ENCODE measurements at places on chromosomes 11 and 22.

DNA sequence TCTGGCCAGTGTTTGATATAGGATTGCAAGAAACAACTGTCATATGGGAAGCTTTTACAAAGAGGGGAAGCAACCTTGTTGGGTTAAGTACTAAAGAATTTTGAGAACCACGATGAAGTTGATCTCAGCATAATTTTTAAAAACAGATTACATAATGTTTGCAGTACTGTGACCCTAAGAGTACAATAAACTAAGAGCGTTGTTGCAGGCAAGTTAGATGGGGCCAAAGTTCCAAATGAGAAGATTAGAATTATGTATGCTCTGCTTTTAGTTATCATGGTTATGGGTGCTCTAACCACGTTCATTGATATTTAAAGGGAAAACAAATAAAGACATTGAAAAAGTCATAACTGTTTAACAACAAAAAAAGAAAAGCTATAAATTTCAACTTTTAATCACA is 177.5 kb downstream of the CNTN5 start:
- no peak for DNase-seq

- DNase-seq: no peak
These were observed 1179.0 kb downstream of the LRRC4C start for GRCh38 chr11:40280159-40281051.

DNA sequence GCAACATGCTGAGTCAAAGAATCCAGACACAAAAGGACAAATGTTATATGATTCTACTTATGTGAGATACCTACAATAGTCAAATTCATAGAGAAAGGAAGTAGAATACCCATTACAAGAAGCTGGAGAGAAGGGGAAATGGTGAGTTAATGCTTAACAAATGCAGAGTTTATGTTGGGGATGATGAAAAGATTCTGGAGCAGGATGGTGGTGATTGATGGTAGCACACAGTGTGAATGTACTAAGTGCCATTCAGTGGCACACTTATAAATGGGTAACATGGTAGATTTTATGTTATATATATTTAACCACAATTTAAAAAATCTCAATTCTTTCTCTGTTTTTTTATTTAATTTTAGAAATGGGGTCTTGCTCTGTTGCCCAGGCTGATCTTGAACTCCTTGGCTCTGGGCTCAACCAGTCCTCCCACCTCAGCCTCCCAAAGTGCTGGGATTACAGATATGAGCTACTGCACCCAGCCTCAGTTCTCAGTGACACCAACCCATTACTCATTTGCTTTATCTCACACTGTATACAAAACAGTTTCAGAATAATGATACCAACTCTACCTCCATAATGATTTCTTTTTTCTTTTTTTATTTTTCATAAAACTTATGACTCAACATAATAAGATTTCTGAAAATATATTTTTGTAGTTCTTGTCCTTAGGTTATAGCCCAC is 9.6 kb upstream of the RELA start:
- DNase-seq: no peak

- no peak for DNase-seq
These were observed 32.7 kb downstream of the GAB4 start for GRCh38 chr22:16975155-16975885.

GRCh38 chr11:71420455-71421241 is 27.5 kb downstream of the DHCR7 start:
- peak; percentile 28 for DNase-seq

DNA sequence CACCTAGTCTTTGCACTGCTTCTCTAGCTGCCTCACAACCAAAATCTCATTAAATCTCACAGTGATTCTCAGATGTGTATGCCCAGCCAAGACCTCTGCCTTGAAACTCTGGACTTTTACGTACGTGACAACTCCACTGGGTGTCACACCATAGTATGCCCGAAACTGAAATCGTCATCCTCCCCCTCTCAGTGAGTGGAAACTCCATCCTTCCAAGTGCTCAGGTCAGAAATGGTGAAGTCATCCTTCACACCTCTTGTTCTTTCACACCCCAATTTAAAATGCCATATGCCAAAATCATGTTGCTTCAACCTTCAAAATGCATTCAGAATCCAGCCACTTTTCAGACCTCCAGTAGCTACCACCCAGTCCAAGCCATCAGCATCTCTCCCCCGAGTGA is 42.5 kb downstream of the SFI1 start:
- DNase-seq: no peak

- DNase-seq: no peak
These were observed 2.4 kb downstream of the FUT4 start for GRCh38 chr11:94546162-94546470.

DNA sequence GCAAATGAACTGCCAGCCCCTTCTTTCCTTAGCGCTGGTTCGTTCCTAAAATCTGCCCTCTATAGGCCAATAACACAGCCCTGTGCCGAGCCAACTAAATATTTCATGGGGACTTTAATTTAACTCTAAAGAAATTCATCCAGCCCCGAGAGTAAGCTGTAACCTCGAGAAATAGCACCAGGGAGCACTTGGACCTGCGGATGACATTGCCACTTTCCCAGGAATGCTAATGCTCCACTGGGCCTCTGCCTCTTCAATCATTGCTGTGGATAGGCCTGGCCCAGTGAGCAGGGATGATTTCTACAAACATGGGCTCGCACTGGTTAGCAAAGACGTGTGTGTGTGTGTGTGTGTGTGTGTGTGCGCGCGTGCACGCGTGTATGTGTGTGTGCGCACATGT is 95.3 kb upstream of the TBCEL start:
- DNase-seq: no peak

- no peak for DNase-seq
These were observed 1.1 kb upstream of the LBHD1 start for GRCh38 chr11:62673196-62673525.

DNA sequence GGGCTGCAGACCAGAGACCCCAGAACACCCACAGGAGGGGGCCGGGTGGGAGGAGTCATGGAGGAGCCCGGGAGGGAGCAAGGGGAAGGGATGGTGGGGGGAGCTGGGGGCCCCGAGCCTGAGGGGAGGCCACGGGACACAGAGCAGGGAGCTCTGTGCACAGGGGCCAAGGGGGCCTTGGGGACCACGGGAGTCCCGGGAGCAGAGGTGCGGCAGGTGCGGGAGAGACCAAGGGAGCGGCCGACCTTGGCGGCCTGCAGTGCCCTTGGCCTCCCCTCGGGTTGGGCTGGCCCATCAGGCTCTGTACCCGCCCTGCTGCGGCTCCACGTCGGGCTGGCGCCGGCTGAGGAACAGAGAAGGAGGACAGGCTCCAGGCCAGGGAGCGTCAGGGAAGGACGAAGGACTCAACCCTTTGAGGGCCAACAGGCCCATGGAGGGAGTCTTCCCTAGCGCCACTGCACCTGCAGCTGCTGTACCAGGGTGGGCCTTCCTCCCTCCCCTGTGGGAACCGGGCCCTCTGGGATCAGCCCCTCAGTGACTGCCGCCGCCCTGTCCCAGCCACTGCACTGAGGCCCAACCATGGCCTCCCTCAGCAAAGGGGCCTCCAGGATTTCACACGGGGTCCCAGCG is 17.8 kb upstream of the BRSK2 start:
- no peak for DNase-seq

DNA sequence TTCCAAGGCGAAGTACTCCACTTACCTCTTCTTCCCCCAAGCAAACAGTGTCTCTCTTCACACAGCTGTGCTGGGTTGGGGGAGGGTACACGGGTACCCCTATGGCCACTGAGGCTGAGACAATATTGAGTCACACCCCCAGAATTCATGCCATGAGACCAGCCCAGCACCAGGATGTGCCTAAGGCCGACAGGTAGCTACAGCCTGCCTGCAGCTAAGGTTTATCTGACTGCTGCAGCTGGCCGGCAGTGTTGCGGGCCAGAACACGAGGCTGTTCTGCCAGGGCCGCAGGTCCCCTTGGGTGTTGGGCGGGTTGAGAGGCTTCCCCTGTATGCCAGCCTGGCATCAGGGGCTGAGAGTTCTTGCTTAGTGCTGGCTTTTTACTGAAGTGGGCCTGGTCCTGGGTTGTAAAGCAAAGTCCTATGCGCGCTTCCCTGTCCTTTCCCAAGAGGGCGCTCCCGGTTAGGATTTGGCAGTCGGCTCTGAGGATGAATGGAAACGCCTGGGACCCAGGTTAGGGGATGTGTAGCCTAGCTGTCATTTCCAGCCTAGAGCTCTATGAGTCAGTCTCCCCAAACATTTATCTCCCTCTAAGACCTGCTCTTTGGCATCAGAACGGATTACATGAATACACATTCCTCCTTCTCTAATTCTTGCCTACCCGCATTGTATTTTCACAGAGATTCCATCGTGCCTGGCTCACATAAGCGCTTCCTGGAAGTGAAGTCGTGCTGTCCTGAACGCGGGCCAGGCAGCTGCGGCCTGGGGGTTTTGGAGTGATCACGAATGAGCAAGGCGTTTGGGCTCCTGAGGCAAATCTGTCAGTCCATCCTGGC is 7.1 kb downstream of the USP18 start:
- DNase-seq: no peak

GRCh38 chr11:86118253-86118652 is 49.4 kb upstream of the PICALM start:
- DNase-seq: no peak

- no peak for DNase-seq
These were observed 15.8 kb downstream of the CD82 start for GRCh38 chr11:44581246-44581645.

- DNase-seq: peak; percentile 3
These were observed 117.2 kb upstream of the MTNR1B start for GRCh38 chr11:92852229-92852628.

DNA sequence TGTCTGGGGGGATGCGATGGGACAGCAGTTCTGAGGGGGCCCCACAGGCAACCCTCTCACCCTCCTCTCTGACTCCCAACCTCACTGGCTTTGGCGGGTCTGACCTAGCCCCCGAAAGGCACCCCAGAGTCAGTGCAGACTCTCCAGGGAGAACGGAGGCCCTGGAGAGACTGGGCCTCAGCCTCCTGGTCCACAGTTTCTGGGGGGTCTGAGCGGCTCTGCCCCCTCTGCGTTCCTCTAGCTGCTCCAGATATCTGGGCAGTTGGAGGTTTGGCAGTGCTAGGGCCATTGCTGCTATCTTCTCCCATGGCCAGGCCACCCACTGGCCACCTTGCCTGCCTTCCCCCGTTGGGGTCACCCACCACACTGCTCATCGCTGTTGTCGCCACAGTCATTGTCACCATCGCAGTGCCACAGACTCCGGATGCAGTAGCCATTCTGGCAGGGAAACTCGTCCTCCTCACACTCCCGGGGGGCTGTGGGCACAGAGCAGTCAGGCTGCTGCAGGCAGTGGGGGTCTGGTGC is 18.8 kb downstream of the LRP4 start:
- DNase-seq: no peak

DNA sequence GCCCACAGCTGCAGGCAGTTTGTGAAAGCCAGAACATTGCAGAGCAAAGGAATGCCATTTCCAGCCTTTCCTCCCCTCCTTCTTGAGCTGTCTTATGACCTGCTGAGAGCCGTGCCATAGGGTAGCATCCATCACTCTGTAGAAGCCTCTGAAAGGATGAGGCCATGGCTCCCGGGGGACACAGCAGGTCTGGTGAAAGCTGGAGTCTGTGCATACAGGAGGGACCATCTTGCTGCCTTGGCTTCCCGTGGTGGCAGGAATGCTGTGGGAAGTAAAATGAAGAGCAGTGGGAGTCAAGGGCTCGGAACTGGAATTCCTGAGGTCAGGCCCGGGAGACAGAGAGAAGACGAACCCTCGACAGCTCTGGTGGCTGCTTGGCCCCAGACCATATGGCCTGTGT is 30.9 kb downstream of the ANO1 start:
- no peak for DNase-seq

DNA sequence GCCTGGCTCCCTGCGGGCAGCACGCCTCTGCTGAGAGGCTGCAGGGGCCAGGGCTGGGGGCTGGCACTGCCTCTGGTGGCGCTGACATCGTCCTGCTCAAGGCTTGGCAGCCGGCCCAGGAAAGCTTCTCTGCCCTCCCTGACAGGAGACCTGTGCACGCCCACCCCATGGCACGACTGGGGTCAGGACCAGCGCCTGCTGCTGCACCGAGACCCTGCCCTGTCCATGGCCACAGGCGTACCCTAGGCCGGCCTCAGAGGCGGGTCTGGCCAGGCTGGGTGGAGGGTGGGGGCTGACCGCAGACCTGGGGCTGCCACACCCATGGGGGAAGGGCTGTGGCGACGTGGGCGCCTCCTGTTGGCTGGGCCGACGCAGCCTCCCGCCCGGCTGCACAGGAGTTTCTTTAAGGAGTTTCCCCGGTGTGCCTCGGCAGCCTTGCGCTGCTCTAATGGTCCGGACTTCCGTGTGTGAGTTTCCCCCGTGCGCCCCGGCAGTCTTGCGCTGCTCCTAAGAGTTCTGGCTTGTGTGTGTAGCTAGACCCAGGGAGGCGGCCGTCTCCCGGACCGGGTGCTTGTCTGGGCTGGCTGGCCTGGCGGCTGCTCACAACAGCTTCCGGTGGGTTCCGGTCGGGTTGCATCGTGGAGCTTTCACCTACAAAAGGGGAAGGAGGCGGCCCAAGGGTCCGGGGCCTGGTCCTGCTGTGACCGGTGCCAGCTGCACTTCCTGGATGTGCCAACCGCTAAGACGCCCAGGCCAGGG is 4.6 kb downstream of the TRABD start:
- DNase-seq: peak; percentile 89

Measured in hematopoietic multipotent progenitor cell (in vitro differentiated cells).